Lower leg skin (tissue), 4 donors: ENCODE measurements at places on chromosomes 12 and 14. TPM values are rescaled to one million over a fixed set of nuclear protein-coding genes. Genes with fewer than 3 reads are reported as not detected.
A peak's percentile ranks its signal among the peaks of the same experiment; 100 is the strongest.

- DNase-seq: no peak
These were observed 64.8 kb upstream of the CMKLR1 start for GRCh38 chr12:108403952-108404351.

GRCh38 chr12:114812858-114813761 is 129.1 kb upstream of the TBX3 start:
- no peak for DNase-seq

The RERGL gene
- total RNA-seq: 11.5 TPM

- DNase-seq: peak; percentile 68
These were observed 223.7 kb downstream of the KCNC2 start for GRCh38 chr12:74985986-74986319.

DNA sequence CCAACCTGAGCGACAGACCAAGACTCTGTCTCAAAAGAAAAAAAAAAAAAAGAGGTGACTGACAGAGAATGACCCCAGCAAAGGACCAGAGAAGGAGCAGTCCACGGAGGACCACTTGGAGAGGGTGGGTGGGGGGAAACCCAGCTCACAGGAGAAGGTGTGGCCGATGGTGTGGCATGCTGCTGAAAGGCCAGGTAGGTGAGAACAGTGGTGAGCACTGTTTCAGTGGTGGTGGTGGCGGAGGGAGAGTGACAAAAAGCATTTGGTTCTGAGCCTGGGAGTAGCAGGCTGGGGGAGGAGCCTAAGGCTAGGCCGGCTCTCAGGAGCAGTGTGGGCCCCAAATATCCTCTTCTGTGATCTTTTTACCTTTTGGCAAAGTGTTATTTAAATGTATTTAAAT is 63.8 kb downstream of the IRF2BPL start:
- DNase-seq: no peak

- DNase-seq: no peak
These were observed 148.9 kb downstream of the SYT10 start for GRCh38 chr12:33290703-33291102.

DNA sequence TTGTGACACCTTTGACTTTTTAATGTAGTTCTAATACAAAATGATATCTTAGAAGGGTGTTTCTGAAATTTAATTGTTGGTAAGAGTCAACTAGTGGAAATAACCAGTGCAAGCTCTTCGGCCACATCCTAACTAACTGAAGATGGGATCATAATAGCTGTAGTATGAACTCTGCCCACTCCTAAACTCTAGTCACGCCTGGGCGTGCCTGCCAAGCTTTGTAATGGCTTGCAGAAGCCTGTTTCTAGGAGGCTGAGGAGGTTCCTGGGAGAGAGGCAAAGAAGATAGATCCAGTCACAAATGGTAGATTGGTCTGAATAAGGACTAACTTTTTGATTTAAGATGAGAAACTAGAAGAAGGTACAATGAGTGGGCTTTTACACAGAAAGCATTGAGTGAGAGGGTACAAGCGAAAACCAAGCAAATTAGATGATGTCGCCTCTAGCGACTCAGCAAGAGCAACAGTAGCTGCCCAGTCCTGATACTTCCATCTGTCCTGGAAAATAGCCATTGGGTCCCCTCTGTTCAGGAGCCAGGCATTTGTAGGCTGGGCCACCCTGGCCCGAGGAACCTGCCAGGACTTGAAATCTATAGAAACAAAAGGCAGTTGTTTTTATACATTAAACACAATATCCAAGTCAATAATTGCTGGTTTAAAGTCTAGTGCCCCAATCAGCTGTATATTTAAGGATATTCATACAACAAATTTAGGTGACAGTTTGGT is 148.8 kb downstream of the SLC38A4 start:
- DNase-seq: peak; percentile 51

GRCh38 chr12:6434205-6435140 is 10.3 kb upstream of the CD27 start:
- no peak for DNase-seq

DNA sequence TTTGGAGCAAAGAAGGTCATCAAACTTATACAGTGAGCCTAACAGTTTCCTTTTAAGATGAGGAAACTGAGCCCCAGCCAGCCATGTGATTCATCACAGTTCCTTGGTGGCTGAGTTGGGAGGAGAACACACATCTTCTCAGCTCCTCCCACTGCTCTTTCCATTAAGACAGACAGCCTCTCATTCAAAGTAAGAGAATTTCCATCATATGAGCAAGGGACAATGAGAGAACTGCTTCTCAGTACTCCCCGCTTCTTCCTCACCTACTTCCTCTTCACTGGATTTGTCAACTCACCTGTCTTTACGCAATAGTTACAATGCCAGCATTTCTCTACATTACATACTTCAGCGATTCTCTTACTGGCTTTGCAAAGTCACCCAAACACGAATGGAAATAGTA is 2.2 kb downstream of the IFNG start:
- DNase-seq: no peak

- DNase-seq: no peak
These were observed 132.8 kb upstream of the HIF1A start for GRCh38 chr14:61562321-61563161.
